ENCODE measurements at places on chromosomes 12 and 14.

GRCh38 chr12:68568922-68569569 is 41.7 kb upstream of the RAP1B start:
- no peak for DNase-seq

DNA sequence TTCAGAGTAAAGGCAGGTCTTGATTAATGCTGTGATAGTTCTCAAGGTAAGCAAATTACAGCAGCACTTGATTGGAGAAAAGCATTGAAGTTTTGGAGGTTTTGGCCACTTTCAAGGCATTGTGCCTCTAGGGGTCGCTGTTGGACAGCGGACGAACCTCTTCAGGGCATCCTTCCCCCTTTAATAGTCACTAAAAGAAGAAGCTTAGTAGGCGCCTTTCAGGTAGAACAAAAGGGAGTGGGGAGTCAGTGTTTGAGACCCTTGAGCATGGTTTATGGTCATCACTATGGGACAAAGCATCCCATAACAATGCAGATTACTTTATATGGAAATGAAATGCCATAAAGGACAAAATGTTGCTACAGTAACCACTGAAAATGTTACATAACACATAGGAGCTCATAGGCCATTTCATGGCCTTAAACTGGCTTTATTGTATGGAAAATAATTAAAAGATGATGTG is 199.5 kb upstream of the DCN start:
- peak; percentile 84 for DNase-seq

- DNase-seq, result no peak
These were observed 16.3 kb downstream of the MUCL1 start for GRCh38 chr12:54870617-54871016.

DNA sequence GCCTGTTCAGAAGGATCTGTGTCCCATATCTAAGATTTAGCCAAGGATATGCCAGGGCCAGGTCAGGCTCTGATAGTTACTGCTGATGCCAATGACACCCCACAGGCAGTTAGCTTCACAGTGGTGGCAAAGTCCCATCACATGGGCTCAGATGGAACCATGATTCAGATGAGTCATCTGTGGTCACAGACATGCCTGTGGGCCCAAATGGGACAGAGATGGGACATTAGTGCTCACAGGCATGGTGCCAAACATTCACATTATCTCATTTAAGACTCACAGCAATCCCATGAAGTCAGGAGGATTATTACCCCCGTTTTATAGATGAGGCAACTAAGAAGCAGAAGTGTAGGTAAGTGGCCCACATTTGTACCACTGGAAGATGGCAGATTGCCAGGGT is 207.8 kb downstream of the DPF3 start:
- DNase-seq, result no peak

DNA sequence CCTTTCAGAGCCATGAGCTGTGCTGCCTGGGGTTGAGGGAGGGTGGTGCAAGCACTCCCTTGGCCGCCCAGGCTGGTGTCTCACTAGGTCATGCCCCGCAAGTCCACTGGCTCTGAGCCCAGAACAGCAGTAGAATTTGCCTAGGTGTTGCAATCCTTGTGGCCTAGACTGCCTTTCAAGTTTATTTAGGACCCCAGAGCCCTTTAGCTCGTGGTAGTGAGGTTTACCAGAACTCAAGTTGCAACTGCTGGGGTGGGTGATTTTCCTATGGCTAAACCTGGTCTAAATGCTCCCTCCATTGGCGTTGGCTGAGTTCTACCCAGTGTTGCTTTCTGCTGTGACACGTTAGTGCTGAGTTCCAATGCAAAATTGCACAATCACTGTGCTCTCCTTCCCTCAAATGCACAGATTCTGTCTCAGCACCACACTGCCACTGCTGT is 287.2 kb downstream of the BCAT1 start:
- DNase-seq, result no peak

DNA sequence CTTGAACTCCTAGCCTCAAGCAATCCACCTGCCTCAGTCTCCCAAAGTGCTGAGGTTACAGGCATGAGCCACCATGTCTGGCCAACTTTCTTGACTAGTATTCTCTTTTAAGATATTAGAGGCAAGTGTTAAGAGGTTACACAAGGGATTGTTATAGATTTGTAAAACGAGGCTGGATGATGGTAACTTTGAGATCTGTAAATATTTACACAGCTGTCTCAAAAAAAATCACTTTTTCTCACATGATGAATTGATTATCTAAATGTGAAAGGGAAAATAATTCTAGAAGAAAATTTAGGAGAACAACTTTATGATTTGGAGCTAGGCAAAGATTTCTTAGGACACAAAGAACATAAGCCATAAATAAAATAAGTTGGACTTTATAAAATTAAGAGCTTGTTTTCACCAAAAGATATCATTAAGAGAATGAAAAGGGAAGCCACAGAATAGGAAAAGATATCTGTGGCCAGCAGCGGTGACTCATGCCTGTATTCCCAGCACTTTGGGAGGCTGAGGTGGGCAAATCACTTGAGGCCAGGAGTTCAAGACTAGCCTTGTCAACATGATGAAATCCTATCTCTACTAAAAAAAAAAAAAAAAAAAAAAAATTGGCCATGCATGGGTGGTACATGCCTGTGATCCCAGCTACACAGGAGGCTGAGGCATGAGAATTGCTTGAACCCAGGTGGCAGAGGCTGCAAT is 77.4 kb downstream of the BBS10 start:
- no peak for DNase-seq

DNA sequence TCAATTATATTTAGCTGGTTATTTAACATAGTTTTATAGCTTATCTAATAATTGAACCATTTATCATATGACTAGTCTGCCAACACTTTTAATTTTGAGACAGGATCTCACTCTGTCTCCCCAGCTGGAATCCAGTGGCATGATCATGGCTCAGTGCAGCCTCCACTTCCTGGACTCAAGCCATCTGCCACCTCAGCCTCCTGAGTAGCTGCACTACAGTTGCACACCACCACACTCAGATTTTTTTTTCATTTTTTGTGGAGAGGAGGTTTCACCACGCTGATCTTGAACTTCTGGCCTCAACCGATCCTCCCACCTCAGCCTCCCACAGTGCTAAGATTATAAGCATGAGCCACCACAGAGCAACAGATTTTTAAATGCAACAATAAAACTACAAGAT is 151.4 kb upstream of the MDGA2 start:
- no peak for DNase-seq

- no peak for DNase-seq
These were observed 485.8 kb downstream of the VRK1 start for GRCh38 chr14:97283005-97283403.

- no peak for DNase-seq
These were observed 16.4 kb upstream of the MIA2 start for GRCh38 chr14:39217214-39217879.

- no peak for DNase-seq
These were observed 244.3 kb downstream of the DIO2 start for GRCh38 chr14:79967001-79967400.

GRCh38 chr12:56724701-56724971 is 463 bp downstream of the NACA start:
- no peak for DNase-seq

Measured in T-helper 17 cell (primary cell).